ENCODE measurements at places on chromosomes 3 and 15.
A peak's percentile ranks its signal among the peaks of the same experiment; 100 is the strongest.

DNA sequence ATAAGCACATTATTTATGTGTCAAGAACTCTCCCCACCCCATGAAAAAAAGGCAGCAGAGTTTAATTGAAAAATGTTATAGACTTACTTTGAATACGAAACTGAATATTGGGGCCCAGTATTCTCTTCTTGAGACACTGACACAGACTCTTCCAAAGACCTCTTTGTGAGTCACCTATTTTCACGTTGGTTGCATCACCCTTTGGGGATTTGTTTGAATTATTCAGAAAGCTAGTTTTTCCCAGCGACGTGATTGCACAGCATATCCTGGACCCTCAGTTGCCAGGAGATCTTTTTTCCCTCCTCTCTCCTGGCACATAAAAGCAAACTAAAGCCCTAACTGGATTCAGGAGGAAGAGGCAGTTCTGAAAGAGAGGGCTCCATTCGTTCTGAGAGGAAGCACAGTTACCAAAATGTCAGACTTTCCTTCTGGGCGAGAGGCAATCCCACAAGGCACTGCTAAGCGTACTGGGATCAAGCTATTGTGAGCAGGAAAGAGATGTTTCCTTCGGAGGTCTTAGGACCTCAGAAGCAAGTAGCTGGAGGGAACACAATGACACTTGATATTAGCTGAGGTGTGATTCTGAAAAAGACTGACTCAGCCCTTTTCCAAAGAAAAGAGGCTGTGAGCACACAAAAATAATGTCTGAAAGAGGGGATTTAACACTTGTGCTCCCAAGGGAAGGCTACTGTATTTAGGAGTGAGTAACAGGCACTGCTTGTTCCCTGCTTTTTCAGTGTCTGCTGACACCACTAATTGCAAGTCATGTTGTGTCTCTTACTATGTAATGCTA lies 65.8 kb upstream of the CADPS start:
- DNase-seq: no peak

- DNase-seq: no peak
Measured at GRCh38 chr3:46607603-46608028, 4.7 kb upstream of the FAM240A start.

DNA sequence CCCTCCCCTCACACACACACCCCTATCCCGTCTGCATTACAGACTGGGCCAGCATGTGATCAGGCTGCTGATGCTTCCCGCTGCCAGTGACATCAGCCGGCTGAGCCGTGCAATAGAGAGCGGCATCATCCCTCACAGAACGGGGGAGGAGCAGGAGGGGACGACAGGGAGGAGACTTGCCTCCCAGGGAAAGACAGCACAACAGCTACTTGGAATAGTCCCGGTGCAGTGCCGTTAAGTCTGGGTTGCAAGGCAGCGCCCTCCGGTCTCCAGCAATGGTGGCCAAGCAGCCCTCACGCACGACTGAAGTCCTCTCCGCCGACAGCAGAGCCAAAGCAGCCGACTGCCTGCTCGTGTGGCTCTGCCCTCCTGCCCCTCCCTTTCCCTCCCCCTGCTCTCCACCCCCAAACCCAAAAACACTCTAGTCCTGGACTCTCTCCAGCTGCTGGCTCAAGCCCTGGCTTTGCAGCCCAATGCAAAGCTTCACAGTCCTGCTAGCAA lies 31.5 kb upstream of the RPS17 start:
- DNase-seq: no peak

- no peak for DNase-seq
Measured at GRCh38 chr15:95639208-95639607, 691.3 kb upstream of the NR2F2 start.

GRCh38 chr3:130117933-130118332 lies 36.3 kb downstream of the ALG1L2 start:
- no peak for DNase-seq

DNA sequence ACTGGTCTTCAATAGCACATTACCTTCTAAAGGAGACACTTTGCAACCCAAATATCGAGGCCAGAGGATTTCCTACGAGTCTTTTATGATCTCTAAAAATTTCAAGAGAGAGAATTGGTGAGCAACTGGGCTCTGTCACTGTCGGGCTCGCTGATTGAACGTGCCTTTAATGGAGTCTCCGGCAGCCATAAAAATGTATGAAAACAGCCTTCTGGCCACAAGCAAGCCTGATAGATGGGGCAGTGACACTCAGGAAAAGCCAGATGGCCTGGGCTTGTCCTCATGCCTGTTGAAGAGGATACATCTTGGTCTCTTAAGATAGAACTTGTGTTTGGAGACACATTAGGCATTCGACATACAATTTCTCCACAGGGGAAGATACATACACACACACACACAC lies 419.5 kb upstream of the PROK2 start:
- no peak for DNase-seq

DNA sequence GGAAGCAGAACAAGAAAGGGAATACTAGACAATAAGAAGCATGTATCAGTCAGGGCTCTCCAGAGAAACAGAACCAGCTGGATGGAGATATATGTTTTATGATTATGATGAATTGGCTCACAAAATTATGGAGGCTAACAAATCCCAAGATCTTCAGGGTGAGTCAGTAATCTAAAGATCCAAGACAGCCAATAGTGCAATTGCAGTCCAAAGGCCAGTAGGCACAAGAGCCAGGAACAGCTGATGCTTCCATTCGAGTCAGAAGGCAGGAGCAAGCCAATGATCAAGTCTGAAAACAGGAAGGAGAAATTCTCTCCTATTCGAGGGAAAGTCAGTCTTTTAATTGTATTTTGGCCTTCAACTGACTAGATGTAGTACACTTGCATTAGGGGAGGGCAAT lies 164.9 kb upstream of the ST8SIA2 start:
- no peak for DNase-seq

DNA sequence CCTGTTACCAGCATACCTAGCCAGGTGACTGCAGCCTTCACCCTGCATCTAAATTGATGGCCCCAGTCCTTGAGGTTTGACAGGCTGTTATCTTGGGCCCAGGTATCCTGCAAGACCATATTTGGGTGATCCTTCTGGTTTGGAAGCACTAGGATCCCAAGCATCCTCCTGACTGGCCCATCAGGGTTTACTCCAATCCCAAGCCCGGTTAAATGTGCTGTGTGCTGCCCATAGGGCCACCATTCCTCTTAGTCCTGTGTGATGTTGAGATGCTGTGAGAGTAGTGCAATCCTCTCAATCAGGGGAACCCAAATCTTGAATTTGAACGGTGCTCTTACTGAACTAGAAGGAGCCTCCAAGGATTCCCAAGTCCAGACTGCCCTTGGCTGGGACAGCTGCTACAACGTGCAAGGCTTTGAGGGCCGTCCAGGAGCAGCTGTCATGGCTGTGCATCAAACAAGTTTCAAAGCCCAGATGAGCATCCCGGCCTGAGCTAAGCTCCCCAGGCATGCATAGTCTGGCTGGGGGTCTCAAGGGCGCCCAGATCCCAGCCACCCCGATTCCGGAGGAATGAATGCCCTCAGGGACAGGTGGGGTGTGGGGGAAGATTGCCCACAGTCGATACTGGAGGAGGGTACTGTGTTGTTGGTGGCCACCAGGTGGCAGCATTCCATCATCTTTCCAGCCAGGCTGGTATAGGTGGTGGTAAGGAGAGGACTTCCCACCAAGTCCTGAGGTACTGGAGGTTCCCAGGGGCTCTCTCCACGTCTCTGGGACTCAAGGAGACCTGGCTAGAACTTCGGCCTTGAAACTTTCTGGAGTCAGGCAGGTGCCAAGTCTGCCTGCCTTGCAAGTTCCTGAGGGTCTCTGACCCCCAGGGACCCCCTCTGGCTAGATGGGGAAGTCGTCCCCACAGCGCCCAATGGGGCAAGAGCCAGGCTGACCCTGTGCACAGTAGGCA lies 32.6 kb downstream of the RBM5 start:
- DNase-seq: peak; percentile 79

DNA sequence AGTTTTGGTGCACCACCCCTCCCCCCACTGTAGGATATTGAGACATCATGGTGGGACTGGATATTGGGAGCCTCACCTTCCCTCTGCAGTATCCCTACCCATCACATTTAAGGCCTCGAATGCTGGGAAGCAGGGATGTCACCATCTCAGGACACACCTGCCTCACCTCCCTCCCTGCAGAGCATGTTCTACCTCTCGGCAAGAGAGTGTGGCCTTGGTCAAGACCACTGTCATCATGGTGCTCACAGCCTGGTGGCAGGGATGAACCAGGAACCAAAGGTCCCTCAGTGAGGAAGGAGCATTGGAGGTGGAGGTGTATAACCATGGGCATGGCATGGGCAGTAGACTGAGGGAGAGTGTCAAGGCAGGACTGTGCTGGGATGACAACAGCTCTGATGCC lies 104.8 kb downstream of the CORO2B start:
- DNase-seq: no peak

DNA sequence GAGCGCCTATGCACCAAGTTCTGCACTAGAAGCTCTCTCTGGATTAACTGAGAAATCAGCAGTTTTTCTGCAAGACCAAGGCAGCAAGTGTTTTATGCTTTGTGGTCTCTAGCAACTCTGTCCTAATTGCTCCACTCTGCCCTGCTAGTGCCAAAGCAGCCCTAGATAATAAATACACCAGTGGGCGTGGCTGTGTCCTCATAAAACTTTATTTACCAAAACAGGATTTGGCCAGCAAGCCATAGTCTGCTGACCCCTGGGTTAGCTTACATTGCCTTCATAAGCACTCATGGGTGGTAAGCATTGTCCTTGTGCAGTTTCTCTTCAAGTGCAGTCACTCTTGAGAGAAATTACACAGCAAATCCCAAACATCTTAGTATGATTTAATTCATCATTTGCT lies 30.7 kb upstream of the SLC24A5 start:
- DNase-seq: no peak

DNA sequence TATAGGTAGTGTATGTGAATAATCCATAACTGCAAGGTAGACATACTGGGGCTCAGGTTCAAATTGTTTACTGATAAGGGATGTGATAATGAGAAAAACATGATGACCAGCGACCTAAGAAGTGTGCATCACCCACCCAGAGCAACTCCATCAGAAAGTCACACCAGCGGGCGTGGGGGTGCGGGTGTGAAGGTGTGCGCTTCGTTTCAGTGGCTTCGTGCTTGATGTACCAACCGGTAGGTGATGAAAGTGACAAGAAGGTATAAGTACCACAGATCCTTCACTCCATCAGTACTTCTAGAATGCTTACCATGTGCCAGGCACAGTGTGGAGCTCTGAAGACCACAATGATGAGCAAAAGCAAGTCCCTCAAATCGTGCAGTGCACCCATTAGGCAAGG lies 11.2 kb downstream of the ANP32A start:
- no peak for DNase-seq

DNA sequence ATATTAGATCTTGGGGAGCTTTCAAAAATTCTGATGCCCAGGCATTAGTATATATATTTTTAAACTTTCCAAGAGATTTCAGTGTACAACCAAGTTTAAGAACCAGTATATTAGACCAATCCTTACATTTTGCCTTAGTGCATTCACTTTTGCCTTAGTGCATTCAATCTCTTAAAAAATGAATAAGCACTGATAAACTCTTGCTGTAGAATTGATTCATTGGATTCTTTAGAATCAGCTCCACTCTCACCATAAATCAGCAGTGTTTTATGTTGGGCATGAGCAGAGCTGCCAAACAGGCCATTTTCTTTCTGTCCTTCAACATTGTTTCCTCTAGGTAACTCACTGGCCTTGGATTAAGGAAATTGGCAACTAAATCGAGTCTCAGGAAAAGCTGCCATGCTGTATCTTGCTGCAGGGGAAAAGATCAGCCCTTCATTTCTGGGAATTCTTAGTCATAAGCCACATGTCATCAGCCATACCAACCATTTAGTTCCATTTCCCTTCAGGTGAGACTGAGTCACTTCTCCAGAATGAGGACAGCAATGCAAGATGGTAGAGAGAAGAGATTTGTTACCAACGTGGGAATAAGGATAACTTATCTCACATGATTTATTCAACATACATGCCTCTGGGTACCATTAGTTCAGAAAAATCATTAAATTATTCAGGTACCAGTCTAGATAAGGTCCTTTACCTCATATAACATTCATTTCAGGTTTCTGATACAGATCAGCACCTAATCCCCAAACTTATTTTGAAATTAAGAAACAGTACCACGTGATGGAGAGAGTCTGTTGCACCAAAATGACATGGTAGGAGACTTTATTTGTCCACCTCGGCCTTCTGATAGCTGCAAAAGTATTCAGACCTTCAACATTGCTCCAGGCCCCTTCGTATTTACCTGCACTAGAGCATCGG lies 192.5 kb downstream of the P3H2 start:
- DNase-seq: no peak

DNA sequence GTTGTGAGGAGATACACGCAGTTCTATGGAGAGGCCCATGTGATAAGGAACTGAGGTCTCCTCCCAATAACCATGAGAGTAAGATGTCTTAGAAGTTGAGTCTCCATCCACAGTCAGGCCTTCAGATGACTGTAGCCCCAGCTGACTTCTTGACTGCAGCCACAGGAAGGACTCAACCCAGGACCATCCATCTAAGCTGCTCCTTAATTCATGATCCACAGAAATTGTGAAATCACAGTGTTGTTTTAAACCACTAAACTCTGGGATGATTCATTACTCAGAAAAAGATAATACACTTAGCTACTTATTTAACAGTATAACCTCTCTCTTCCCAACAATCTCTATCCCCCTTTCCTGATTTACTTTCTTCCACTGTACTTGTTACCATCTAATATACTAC lies 173.3 kb downstream of the ALDH1A2 start:
- no peak for DNase-seq

GRCh38 chr3:139548801-139549200 lies 9.3 kb upstream of the RBP1 start:
- DNase-seq: no peak
